Colonic mucosa (tissue), 4 donors: ENCODE measurements at places on chromosomes 1 and 21. TPM values are rescaled to one million over a fixed set of nuclear protein-coding genes. Genes with fewer than 3 reads are reported as not detected.

The CELA3A gene
- total RNA-seq = 25.0 TPM

DNA sequence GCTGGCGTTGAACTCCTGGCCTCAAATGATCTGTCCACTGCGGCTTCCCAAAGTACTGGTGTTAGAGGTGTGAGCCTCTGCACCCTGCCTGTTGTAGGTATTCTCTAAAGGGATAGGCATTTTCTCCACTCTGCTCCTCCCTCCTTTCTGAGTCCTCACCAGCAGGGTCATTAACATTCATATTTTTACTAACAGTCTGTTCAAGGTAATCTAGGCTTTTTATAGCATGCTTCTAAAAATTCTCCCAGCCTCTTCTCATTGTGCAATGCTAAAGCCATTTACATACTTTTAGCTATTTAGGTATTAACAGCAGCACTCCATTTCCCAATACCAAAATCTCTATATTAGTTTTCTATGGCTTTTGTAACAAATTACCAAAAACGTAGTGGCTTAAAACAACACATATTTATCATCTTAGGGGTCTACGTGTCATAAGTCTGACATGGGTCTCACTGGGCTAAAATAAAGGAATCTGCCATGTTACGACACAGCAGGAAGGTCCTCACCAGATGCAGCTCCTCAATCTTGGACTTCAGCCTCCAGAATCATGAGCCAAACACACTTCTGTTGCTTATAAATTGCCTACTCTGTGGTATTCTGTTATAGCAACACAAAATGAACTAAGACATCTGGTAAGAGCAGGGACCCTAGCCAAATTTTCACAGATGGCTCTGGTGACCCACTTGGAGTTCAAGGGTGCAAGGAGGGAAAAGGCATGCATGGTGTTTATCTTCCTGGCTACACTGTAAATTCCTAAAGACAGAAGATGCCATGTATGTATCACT lies 2.9 kb upstream of the SLC2A7 start:
- no peak for DNase-seq

DNA sequence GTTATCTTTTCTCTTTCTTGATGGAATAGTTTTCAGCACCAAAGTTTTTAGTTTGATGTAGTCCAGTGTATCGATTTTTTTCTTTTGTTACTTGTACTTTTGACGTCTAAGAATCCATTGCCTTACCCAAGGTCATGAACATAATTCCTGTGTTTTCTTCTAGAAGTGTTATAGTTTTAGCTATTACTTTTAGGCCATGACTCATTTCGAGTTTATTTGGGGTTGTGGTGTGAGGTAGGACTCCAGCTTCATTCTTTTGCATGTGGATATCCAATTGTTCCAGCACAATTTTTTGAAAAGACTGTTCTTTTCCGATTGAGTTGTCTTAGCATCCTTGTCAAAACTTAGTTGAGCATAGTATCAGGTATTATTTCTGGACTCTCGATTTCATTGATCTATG lies 79.4 kb upstream of the SELENON start:
- no peak for DNase-seq

The SLFNL1 gene
- total RNA-seq = 0.30 TPM

The CFAP141 gene
- total RNA-seq = not detected

- DNase-seq = no peak
These were observed 15.2 kb downstream of the KIRREL1 start for GRCh38 chr1:158008630-158009029.
